NCI-H1105 treated with DMSO at 0.1 percent for 48 hours (cell line): ENCODE measurements at places on chromosomes 6 and 20.

DNA sequence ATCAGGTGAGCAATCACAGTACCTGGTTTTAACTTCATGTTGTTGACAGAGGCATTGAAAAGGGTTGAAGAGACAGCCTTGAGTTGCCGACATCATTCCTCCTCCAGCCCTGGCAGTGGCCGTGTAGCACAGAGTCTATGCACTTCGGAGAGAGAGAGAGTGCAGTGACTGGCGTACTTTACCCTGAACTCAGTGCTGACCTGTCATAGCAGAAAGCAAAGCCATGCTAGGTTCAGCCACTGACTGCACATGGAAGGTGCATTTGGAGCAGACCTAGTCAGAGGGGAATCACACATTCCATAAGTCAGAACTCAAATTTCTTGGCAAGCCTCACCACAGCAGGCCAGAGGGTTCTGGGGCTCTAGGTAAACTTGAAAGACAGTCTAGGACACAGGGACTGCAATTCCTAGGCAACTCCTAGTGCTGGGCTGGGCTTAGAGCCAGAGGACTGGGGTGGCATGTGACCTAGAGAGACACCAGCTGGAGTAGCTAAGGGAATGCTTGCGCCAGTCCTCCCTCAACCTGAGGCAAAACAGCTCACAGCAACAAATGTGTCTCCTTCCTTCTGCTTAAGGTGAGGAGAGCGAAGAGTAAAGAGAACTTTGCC, 69.1 kb downstream of the ELOVL4 start:
- DNase-seq: peak; percentile 11

- DNase-seq: no peak
Observed at GRCh38 chr20:42740226-42740870, 449.4 kb downstream of the PTPRT start.

- DNase-seq: no peak
Observed at GRCh38 chr6:22764496-22764895, 195.1 kb downstream of the HDGFL1 start.

DNA sequence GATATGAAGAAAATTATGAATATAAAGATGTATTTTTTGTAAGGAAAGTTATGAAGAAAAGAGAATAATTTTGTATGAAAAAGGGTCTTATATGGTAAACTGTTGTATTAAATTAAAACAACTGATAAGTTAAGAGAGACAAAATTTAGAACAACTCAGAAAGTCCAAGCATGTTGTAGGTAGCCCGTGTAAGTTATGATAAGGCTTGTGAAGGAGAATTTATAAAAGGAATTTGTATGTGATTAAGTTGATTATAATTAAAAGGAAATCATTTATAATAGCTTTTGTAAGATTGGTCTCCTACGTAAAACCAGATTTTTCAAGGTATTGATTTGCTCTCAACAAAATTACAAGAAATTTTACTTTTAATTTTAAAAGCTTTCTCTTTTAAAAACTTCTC, 1579.3 kb downstream of the HACE1 start:
- DNase-seq: no peak

DNA sequence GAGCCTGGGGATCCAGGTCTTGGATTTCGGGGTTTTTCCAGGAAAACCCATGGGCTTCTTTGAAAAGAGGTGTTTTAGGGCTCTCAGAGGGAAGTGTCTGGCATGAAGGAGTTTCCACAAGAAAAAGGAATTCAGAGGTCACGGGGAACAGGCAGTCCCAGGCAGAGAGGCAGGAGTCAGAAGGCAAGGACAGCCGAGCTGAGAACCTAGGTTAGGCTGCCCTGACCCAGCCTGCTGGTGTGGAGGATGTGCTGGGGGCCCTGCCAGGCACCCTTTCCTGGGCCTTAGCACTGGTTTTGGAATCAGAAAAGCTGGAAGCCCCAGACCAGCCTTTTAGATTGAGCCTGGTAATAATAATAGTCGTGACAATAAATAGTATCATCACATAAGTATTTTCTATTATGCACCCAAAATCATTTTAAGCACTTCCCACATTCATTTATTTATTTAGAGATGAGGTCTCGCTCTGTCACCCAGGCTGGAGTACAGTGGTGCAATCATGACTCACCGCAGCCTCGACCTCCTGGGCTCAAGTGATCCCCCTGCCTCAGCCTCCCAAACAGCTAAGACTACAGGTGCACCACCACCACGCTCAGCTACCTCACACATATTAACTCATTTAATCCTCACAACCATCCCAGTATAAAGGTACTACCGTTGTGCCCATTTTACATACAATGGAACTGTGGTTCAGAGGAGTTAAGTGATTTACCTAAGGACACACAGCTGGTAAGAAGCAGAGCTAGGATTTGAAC, 19.9 kb downstream of the TGM2 start:
- no peak for DNase-seq
